Metanephros (tissue), 2 donors: ENCODE measurements at places on chromosomes 1 and 21. TPM values are rescaled to one million over a fixed set of nuclear protein-coding genes. Genes with fewer than 3 reads are reported as not detected.

Gene MRPL20
- total RNA-seq, result 80.8 TPM

Gene DAB1
- total RNA-seq, result 2.8 TPM

Gene PROX1
- total RNA-seq, result 8.2 TPM

Gene CLCNKA
- 20.8 TPM for total RNA-seq

Gene CFHR4
- total RNA-seq, result not detected

Gene HRNR
- not detected for total RNA-seq

Gene LORICRIN
- total RNA-seq, result not detected

Gene FCRL6
- total RNA-seq, result not detected

Gene SLC1A7
- 0.23 TPM for total RNA-seq

Gene LHX8
- total RNA-seq, result not detected

Gene FAM72D
- total RNA-seq, result 1.1 TPM

Gene TIE1
- 87.1 TPM for total RNA-seq
